ENCODE measurements at places on chromosomes 7 and 10.

DNA sequence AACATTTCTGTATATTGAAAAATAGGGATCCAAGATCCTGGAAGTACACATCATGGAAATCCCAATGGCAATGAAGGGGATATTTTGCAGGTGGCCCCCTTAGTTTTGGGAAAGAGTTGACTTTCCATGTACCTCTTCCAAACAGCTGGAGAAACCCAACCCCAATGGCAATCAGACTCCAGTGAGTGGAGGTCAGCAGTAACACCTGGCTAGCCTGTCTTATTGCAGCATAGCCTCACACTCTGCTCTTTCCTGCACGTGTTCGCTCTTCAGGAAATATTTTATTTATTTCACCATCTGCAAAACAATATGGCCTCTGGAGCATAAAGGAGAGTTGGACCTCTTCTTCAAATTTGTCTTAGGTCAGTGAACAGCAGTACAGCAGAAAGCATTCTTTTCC, 340.0 kb upstream of the NRP1 start:
- DNase-seq, result no peak

DNA sequence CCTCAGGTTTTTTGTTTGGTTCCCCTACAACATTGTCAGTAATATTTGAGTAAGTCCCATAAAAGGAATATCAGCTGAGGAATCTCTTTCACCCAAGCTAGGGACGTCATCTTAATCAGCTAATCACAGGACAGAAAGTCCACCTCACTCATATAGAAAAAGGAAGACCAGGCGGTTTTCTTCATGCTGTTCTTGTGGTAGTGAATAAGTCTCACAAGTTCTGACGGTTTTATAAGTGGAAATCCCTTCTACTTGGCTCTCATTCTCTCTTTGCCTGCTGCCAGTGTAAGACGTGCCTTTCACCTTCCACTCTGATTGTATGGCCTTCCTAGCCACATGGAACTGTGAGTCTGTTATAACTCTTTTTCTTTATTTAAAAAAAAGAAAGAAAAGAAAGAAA, 308.1 kb upstream of the PFKP start:
- no peak for DNase-seq

DNA sequence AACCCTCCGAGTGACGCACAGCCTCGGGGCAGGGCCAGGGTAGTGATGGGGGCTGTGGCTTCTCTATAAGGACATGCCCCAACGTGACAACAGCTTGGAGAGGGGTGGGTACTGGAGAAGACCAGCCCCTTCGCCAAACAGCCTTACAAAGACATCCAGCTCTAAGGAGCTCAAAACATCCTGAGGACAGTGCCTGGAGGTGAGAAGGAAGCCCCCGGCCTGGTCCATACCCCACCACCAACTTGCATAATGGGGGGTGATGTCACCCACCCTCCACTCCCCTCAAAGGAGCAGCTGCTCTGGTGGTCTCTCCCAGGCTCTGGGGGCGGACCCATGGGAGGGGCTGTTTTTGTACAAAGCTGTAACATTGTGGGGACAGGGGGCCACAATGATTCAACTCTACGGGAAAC, 15.1 kb downstream of the PRSS2 start:
- DNase-seq, result no peak

DNA sequence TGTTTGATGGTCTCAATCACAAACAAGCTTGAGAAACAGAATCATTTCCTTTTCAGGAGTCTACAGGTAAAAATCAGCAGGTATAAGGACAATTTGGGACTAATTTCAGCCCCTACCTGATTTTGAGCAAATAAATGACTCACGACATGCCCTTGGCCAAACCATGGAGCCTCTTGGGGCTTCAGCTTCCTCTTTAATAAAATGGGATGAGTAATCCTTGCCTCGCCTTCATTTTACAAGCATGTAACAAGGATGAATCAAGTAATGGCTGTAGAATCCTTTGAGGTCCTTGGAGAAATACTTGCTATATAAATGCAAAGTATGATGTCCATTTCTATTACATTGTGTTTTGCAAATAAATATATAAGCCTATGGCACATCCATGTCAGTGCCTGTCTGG, 212.8 kb upstream of the PODXL start:
- no peak for DNase-seq

DNA sequence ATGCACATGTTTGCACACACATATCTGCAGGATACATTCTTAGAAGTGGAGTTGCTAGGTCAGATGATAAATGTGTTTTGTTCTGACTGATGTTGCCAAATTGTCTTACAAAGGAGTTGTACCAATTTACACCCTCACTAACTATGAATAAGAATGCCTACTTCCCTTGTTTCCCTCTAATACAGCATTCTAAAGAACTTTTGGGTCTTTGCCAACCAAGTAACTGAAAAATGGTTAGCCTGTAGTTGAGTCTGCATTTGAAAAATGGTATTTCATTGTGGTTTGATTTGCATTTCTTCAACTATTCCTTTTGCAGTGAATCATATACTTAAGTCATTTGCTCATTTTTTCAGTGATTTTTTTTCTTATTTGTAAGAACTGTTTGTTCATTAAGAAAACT, 48.4 kb downstream of the TMEM26 start:
- no peak for DNase-seq

GRCh38 chr10:70145666-70146488, 623 bp downstream of the TYSND1 start:
- no peak for DNase-seq

- no peak for DNase-seq
These were observed 2.1 kb downstream of the SYNPO2L start for GRCh38 chr10:73653701-73654100.

DNA sequence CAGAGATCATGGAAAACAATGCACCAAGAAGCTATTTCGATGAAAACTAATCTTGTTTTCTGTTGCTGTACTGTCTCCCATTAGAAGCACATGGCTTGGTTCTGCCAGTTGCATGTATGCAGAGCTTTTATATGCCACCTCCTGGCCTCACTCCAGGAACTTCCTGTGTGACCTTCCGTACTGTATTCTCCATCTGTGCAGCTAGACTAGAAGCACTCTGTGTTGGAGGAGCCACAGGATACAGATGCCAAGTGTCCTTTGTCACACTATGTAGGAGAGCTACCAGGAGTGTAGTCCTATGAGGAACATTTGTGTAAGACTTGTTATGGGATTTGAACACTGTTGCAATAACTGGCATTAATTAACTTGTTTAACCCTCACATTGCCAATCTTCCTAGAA, 503.5 kb upstream of the TPK1 start:
- no peak for DNase-seq

- no peak for DNase-seq
These were observed 765 bp downstream of the SLC25A40 start for GRCh38 chr7:87875151-87876039.

DNA sequence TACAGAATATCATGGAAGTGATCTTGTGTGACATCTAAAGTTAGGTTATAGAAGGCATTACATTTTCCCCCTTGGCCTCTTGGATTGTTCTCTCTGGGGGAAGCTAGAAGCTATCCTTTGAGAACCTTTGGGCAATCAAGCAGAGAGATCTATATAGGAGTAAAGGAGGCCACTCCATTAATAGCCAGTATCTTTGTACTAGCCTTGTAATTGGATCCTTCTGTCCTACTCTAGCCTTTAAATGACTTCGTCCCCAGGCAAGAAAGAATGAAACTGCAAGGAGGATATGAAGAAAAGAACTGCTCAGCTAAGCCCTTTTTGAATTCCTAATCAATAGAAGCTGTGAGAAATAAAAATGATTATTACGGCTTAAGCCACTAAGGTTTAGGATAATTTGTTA, 230.9 kb downstream of the AGMO start:
- DNase-seq, result no peak

DNA sequence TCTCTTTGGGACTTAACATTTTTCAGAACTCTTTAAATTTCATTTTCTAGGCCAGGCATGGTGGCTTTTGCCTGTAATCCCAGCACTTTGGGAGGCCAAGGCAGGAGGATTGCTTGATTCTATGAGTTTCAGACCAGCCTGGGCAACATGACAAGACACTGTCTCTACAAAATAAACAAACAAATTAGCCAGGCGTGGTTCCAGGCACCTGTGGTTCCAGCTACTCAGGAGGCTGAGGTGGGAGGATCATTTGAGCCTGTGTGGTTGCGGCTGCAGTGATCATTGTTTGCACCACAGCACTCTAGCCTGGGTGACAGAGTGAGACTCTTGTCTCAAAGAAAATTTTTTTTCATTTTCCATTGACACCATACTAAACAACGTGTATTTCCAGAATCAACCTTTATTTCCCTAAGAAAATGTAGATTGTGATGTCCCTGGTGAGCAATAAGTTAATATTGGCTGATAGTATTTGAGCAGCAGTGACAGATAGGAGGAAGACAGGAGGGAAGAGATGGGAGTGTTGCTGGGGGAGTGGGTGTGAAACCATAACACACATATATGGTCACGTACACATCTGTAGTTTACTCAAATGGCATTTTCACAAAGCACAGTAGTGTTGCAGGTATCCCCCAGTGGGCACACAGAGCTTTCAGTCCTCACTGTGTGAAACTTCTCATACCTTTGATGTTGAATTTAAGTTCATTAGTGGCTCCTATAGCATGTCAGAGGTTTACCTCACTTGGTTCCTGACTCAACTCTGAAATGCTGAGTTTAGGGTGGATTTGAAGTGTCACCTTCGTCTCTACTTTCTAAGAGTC, 205.6 kb downstream of the AUTS2 start:
- no peak for DNase-seq

DNA sequence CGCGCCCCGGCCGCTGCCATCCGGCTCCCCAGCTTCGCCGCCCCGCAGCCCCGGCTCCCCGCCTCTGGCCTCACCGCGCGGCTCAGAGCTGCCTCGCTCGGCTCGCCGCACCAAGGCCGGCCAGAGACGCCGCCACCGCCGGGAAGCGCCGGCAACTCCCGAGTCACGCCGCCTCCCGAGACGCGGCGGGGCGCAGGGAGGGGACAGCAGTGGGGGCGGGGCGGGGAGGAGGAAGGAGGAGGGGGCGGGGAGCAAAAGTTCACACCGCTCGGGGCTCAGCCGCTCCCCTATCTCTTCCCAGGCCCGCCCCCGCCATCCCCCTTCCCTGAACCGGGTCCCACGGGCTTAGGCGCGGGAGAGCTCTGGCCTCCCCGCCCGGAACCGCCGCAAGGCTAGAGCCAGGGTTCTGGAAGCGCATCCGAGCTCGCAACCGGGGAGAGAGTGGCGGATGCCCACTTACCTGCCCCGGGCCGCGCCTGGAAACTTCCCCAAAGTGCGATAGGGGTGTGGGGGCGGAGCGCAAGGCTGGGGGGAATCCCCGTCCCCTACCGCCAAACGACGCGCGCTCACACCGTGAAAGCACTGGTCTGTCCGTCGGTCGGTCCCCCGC, 1.0 kb downstream of the CHST15 start:
- no peak for DNase-seq

DNA sequence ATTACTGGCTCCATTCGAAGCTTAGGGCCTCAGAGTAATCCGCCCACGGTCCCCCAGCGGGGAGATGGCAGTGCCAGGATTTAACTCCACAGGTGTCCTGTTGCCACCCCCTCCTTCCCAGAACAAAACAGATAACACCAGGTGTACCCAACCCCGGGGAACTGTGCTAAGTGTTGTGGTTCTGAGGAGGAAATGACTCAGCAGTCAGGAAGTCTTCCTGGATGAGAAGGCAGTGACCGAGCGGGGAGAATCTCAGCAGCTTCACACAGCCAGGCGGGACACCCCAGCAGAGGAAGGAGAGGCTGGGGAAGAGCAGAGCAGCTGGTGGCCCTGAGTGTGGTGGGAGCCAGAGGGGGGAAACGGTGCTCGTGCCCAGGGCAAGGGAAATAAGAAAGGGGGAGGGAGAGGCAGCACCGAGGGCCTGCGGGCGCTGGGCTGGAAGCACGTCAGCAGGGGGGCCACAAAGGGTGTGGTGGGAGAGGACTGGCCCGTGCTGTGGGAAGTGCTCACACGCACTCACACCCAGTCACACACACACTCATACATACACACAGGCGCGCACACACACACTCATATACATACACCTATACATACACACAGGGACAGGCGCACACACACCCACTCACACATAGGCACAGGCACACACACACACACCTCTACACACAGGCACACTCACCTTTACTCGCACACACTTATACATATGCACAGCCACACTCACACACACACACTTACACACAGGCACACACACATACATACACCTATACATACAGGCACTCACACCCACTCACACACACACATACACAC, 59.8 kb upstream of the CHST15 start:
- peak; percentile 83 for DNase-seq

GRCh38 chr10:84715911-84716310, 387.5 kb downstream of the CCSER2 start:
- DNase-seq, result no peak

Data from brain pericyte (primary cell).